GM10248 (cell line): ENCODE measurements at places on chromosomes 1 and 21.

- DNase-seq, result peak; percentile 98
Measured at GRCh38 chr1:30823969-30824735, 66.6 kb upstream of the LAPTM5 start.

DNA sequence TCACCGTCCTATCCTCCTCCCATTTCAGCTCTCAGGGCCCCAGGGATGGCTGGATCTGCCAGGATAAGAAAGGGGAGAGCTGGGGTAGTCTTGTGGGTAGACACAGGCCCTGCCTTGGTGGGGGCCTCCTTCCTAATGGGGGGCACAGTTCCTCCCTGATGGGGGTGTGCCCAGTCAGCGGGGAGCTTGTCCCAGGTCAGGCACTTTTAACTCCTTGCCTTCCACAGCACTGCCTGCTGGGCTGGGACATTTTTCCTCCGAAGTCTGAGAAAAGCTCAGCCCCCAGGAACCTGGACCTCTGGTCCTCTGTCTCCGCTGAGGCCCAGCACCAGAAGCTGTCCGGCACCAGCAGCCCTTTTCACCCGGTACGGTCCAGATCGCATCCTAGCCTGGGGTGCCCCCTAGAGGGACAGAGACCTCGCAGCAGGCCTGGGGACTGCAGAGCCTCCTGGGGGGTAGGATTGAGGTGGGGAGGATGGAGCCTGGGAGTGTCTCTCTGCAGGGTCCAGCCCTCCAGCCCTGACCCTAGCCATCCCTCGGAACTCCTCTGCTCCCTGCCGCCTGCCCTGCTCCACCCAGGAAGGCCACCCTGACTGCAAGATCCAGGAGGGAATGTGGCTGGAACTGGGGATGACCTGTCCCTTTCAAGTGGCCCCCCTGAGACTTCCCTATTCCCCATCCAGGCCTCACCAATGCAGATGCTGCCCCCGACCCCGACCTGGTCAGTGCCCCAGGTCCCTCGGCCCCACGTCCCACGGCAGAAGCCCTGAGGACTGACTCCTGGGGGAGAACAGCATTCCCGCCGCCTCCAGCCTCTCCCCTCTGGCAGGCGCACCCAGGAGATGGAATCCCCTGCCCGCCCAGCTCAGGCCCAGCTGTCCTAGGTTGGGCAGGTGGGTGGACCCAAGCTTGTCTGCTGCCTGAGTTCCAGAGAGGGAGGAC, 12.0 kb downstream of the MIIP start:
- peak; percentile 71 for DNase-seq

DNA sequence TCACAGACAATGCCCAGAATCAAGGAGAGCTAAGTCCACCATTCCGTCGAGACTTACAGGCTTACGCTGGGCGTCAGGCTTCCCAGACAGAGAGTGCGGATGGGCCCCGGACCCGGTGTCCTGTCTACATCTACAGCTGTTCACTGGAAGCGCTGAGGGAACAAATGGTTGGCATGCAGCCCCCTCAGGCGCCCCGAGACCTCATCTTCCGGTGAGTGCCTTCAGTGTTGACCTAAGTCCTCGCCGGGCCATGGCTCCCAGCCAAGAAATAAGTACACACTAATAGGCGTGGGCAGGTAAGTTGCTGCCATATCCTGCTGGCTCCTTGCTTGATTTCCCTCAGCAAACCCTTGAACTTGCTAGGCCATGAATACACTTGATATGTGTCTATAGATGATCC, 26.2 kb downstream of the HYI start:
- no peak for DNase-seq

DNA sequence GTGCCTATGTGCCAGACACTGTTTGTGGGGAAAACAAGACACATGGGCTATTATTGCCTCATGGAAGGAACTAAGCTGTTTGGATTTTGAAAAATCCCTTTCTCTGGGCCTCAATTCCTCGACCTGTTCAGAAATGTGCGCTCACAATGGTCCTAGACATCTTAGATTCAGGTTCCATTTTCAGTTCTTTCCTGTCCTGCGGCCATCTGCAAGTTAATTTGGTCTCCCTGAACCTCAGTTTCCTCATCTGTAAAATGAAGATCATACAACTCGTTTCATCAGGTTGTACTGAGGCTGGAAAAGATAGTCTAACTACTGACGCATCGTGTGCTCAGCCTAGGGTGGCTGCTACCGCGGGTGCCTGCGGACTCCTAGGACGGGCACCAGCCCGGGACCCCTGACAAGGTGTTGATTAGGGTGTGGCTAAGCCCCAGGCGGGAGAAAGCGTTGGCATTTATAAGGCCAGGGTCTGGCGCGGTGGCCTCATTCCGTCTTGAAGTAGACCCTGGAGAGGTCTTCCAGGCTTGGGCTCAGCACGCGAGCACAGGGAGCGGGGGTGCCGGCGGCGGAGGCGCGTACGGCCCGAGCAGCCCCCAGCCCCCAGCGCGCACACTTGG, 493 bp upstream of the ELOA start:
- no peak for DNase-seq

DNA sequence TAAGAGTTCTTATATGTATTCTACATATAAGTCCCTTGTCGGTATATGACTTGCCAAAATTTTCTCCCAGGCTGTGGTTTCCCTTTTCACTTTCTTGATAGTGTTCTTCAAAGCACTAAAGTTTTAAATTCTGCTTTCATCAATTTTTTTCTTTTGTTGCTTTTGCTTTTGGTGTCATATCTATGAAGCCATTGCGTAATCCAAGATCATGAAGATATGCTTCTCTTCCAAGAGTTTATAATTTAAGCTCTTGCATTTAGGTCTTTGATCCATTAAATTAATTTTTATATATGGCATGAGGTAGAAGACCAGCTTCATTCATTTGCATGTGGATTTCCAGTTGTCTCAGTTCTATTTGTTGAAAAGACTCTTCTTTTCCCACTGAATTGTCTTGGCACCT, 22.2 kb downstream of the DESI2 start:
- DNase-seq, result no peak

DNA sequence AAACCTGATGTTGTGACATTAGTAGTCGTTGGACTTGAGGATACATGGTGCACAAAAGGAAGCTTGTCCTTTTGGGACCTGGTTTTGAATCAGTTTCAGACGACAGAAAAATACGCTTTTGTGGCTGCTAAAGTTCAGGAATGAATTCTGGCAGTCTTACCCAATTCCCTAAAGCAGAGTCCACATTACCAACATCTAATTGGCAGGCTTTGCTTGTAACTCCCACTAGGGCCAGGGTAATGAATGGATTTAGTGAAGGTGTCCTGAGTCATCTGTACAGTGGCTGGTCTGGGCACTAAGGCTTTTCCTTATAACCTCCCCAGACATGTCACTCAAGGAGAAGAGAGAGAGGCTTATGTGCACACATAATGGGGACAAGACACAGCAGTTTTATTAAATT, 66.2 kb upstream of the RNPC3 start:
- DNase-seq, result no peak

DNA sequence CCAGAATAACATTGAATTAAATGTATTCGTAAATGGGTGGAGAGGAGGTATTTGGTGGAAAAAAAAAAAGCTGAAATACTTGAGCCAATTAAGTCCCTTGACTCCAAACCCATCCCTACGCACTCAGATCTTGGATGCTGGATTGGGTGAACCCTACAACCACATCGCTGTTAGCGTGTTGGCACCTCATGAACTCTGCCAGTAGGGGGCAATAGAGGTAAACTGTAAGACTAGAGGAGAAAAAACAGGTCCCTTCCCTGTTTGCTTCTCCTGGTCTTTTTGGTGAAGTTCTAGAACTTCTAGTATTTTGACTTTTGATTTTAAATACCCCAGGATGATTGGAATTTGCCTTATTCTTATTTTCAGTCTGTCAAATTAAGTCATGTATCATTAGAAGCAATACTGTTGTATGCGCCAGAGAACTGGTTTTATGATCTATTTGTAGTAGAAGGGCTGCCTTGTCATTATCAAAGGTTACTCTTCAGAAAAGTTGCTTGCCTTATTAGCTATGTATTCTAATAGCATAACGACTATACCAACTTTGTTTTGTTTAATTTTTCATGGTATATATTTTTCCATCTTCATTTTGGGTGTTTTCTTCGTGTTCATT, 1.9 kb upstream of the OR13G1 start:
- peak; percentile 31 for DNase-seq

DNA sequence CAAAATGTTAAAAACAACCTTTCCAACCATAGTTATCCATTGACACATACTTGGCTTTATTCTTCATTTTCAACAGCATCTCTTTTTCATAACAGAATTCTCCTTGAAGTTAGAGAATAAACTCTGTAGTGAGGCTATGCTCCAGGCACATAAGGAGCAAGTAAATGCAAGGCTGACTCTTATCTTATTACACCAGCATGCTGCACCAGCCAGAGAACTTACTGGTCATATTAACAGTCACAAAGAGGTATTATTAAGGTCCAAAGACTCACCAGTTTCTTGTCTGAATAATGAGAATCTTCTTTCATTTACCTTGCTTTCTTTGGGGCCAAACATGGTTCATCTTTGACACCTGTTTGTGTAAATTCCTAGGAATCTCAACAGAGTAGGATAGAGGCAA, 71.3 kb upstream of the IVNS1ABP start:
- no peak for DNase-seq

DNA sequence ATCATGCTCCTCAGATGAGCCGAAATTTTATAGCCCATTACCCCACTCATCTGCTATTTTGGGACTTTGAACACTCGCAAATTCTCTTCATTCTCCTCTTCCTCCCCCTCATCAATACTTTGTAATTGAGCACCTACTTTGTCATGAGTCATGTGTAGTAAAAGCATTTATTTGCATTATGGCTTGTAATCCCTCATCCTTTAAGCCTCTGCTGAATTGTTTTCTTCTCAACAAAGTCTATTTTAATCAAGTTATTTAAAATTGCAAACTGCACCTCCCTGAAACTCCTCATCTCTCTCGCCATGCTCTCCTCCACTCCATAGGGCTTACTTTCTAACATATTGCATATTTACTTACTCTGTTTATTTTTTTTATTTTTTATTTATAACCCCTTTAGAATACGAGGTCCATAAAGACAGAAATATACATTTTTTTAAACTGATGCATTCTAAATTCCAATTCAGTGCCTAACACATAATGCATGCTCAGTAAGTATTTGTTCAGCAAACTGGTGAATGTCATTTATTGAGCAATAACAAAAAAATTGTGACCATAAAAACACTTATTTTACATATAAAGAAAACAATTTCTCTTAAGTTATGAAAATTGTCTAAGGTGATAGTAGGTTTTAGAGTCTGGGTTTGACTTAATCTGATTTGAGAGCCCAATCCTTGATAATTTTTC, 161.7 kb downstream of the FASLG start:
- no peak for DNase-seq

DNA sequence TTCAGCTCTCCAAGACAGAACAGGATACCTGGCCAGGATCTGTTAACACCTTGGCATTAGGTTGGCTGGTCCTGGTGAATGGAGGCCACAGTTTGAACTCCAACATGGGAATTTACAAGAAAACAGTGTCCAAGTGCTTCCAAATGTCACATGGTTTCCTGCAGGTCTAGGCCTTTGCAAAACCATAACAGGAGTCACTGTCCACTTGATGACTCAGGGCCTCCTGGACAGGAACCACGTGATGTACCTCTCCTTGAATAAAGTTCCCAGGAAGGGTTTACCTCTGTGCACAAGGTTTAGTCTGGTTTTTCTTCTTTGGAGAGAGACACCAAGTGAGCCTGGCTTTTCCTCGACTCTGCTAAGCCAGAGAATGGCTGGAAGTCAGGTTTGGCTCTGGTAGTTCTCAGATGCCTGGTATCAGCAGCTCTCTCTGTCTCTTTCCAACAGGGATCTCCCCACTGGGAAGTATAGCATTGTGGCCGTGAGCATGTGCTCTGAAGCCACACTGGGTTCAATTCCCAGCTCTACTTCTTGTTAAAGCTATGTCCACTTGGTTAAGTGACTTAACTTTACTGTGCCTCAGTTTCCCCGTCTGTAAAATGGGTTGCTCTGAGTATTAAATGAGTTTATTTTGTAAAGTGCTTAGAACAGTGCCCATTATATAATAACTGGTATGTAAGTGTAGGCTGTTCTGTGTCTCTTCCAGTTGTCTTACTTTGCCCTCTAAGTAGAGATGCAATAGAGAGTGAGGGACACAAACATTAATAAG, 27.3 kb upstream of the TMEM61 start:
- no peak for DNase-seq

GRCh38 chr1:107153014-107153413, 12.2 kb downstream of the NTNG1 start:
- DNase-seq, result no peak

- no peak for DNase-seq
Measured at GRCh38 chr1:162988869-162989268, 80.3 kb upstream of the RGS4 start.

DNA sequence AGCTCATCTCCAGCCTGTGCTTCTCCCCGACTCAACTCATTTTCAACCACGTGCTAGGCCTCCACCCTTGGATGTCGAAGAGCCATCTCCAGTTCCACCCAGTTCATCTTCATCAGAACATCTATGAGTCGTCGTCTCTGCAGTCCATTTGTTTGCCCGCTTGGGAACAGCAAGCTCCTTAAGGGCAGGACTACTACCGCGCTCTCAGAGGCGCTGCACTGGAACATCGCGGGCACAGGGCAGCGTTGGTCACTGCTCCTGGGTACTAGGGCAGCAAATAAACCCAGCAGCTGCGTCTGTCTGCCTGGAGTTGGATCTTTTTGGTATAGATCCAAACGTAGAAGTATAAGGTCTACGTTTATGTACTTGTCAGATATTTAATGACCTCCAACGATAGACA, 478 bp upstream of the PRDM2 start:
- peak; percentile 17 for DNase-seq

GRCh38 chr1:200415789-200416593, 6.2 kb upstream of the ZNF281 start:
- DNase-seq, result peak; percentile 39

GRCh38 chr21:41023936-41024335, 144.0 kb upstream of the BACE2 start:
- no peak for DNase-seq

- peak; percentile 74 for DNase-seq
Measured at GRCh38 chr1:158095737-158096335, 84.9 kb upstream of the CD1D start.
